Lung (tissue), 17 donors: ENCODE measurements at places on chromosomes 6 and 20. TPM values are rescaled to one million over a fixed set of nuclear protein-coding genes. Genes with fewer than 3 reads are reported as not detected.

AIG1 gene
- 29.6 TPM for total RNA-seq

PLCB1 gene
- 43.8 TPM for total RNA-seq

OPRM1 gene
- not detected for total RNA-seq

ULBP2 gene
- 2.4 TPM for total RNA-seq

TRIM31 gene
- 0.31 TPM for total RNA-seq

DNA sequence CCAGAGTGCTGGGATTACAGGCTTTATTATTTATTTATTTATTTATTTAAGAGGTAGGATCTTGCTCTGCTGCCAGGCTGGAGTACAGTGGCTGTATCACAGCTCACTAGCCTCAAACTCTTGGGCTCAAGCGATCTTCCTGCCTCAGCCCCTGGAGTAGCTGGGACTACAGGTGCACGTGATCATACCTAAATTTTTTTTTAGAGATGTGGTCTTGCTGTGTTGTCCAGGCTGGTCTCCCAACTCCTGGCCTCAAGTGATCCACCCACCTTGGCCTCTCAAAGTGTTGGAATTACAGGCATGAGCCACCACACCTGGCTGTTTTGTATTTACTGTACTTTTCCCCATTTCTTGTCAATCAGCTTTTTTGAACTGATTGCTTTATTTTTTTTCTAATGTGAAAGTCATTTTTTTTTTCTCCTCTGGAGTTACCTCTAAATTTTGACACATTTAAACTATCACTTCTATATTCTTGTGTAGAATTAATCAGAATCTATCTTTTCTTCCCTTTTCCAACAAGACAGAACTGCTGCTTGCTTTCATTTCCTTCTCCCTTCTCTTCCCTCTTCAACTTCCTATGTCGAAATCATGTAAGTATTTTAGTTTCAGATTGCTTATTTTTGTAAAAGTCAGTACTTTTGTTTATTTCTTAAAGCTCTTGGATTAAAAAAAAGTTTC is 12.0 kb downstream of the PANK2 start:
- DNase-seq, result peak; percentile 25
- H3K4me3 ChIP-seq, result no peak overlapping the region
- no peaks in the 10 kb centered on the region for H3K27me3 ChIP-seq
- H3K27ac ChIP-seq, result peak overlapping the region; percentile 31
- H3K36me3 ChIP-seq, result no peaks in the 10 kb centered on the region

GRCh38 chr6:154159126-154159525 is 120.1 kb downstream of the OPRM1 start:
- no peaks in the 10 kb centered on the region for H3K36me3 ChIP-seq
- no peak for DNase-seq
- H3K27me3 ChIP-seq, result no peaks in the 10 kb centered on the region
- peaks cover 7% of the 10 kb centered on the region for H3K4me1 ChIP-seq

DNA sequence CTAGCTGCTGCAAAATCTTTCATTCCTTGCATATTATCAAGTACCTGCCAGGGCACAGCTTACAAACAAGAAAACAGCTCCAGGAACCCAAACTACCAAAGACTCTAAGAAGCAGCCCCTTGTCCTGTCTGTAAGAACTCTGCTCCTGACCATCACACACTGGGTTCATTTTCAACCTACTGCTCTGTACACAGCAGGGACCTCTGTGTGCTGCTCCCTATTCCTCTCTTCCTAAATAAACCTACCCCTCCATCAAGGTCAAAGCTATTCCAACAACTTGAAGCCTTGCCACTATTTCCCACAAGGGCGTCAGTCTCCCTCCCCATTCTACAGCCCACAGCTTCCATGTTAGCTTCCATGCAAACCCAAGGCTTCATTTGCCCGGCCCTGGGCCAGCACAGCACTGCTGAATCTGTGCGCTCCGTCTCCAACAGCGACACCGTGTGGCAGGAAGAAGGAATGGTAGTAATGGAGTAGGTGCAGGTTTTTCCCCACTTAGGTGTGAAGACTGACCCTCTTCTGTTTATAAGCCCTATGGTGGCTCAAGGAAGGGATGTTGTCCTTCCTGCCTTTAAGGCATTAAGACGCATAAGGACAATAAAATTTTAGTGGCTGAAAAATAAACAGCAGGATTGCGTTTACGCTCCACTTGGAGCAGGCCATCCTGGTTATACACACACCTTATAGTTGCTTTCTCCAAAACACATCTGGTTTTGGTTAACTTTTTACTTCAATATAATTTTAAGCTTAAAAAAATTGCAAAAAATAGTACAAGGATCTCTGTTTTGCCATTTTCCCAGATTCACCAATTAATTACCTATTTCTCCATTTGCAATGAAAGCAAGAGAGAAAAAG is 115.2 kb upstream of the NXT1 start:
- no peaks in the 10 kb centered on the region for H3K27me3 ChIP-seq
- H3K36me3 ChIP-seq, result no peaks in the 10 kb centered on the region
- DNase-seq, result peak; percentile 63
- H3K4me1 ChIP-seq, result no peaks in the 10 kb centered on the region
- no peak overlapping the region for H3K27ac ChIP-seq

- H3K36me3 ChIP-seq, result no peaks in the 10 kb centered on the region
- DNase-seq, result no peak
- H3K4me1 ChIP-seq, result no peaks in the 10 kb centered on the region
- H3K27ac ChIP-seq, result no peak overlapping the region
- H3K27me3 ChIP-seq, result no peaks in the 10 kb centered on the region
These were observed 755.9 kb downstream of the KIF16B start for GRCh38 chr20:15817351-15817750.

GRCh38 chr6:159106627-159107241 is 61.9 kb upstream of the TAGAP start:
- peak; percentile 75 for DNase-seq
- no peak overlapping the region for H3K27ac ChIP-seq
- no peaks in the 10 kb centered on the region for H3K36me3 ChIP-seq

- H3K36me3 ChIP-seq, result no peaks in the 10 kb centered on the region
- H3K4me1 ChIP-seq, result no peaks in the 10 kb centered on the region
- H3K27ac ChIP-seq, result no peak overlapping the region
- no peak overlapping the region for H3K4me3 ChIP-seq
These were observed 39.6 kb upstream of the PRSS35 start for GRCh38 chr6:83472767-83473166.

DNA sequence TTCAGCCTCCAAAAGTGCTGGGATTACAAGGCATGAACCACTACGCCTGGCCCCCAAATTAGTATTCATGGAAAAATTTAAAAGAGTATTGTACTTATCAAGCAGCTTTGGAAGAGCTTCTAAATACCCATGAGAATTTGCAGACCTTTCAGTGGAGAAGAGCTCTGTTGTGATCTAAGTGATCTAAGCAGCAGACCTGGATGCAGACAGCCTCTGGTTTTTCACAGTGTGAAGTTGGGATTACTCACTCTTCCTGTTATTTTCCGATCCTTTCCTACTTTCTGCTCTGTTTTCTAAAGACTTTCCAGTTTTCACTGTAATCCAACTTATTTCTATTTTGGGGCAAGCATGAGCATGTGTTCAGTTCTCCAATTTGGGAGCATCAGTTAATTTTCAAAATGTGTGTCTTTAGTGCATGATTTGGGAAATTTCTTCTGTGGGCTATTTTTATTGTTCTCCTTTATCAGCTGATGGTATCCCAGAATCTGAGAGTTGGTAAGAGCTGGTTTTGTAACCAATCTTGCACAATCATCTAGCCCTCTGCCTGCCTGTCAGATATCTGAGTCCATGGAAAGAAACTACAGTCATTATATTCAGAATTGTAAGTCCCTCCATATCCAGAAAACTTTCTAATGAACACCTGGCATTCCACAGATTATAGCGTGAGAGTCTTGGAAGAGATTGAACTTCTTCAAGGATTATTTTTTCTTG is 207.7 kb upstream of the DTNBP1 start:
- no peak for DNase-seq
- no peaks in the 10 kb centered on the region for H3K36me3 ChIP-seq
- no peak overlapping the region for H3K4me3 ChIP-seq

- no peaks in the 10 kb centered on the region for H3K36me3 ChIP-seq
- H3K4me3 ChIP-seq, result no peak overlapping the region
- peaks cover 5% of the 10 kb centered on the region for H3K27me3 ChIP-seq
- H3K27ac ChIP-seq, result no peak overlapping the region
- no peaks in the 10 kb centered on the region for H3K4me1 ChIP-seq
These were observed 19.7 kb upstream of the TAGAP start for GRCh38 chr6:159064477-159064876.

GRCh38 chr20:20333866-20334265 is 34.0 kb upstream of the INSM1 start:
- H3K27ac ChIP-seq, result no peak overlapping the region
- H3K27me3 ChIP-seq, result no peaks in the 10 kb centered on the region
- DNase-seq, result no peak
- H3K4me1 ChIP-seq, result no peaks in the 10 kb centered on the region
- H3K4me3 ChIP-seq, result no peak overlapping the region

DNA sequence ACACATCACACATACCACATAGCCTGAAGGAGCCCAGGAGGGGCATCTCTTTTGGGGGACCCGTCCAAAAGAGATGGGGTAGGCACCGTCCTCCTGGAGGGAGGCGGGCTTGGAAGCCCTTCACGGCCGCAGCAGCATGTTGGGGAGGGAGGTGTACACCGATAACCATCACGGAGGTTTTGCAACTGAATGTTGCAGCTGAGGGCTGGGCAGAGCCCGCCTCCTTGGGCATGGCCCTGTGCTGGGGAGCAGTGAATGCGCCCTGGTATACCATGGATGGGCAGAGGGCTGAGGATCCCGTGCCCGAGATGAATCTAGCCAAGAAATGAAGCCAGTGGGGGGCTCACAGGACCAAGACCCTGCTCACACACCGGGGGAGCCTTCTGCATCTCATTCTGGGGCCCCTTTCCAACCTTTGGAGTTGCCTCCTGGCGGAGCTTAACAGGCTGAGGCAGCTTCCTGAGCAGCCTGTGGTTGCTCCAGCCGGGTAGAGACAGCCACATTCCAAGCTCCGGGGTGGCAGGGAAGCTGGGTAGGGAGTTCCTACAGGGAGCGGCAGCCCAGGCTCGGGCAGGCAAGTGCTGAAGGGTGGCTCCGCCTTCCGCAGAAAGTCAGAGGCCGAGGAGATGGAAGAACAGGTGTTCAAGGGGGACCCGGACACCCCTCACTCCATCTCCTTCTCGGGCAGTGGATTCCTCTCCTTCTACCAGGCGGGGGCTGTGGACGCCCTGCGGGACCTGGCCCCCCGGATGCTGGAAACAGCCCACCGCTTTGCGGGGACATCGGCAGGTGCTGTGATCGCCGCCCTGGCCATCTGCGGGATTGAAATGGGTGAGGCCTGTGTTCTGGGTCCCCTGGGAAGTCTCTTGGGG is at the start of gene PNPLA1:
Gene PNPLA1, plus strand, starts transcription at position 227 of the 872 bp plus-strand sequence. Its CDS starts 400 bp downstream, at position 627.
- H3K27ac ChIP-seq, result no peak within 1 kb of the TSS
- no peak within 1 kb of the TSS for H3K4me3 ChIP-seq
- DNase-seq, result no peak
- no peaks in the 10 kb centered on the region for H3K4me1 ChIP-seq
- no peaks in the 10 kb centered on the region for H3K27me3 ChIP-seq

DNA sequence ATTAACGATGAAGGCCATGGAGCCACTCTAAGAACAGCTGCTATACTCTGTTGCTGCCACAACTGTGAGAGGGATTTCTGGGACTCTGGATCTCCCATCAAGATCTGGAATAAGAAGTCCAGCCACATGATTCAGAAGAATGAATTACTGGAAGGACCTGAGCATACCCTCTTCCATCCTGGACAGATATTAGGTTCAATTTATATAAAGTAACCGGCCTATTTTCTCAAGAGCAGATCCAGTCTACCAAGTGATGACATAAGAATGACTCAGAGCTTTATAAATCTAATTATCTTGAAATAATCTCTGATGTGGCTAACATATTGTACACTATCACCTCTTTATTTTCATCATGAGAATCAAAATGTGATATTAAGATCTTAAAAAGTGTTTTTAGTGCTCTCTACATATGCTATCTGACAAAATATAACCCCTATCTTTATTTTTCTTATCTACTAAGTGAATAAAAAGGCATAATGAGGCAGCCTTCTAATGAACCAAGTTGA is 45.1 kb downstream of the COL9A1 start:
- H3K4me3 ChIP-seq, result no peak overlapping the region
- H3K36me3 ChIP-seq, result no peaks in the 10 kb centered on the region
- H3K27me3 ChIP-seq, result no peaks in the 10 kb centered on the region
- no peaks in the 10 kb centered on the region for H3K4me1 ChIP-seq

DNA sequence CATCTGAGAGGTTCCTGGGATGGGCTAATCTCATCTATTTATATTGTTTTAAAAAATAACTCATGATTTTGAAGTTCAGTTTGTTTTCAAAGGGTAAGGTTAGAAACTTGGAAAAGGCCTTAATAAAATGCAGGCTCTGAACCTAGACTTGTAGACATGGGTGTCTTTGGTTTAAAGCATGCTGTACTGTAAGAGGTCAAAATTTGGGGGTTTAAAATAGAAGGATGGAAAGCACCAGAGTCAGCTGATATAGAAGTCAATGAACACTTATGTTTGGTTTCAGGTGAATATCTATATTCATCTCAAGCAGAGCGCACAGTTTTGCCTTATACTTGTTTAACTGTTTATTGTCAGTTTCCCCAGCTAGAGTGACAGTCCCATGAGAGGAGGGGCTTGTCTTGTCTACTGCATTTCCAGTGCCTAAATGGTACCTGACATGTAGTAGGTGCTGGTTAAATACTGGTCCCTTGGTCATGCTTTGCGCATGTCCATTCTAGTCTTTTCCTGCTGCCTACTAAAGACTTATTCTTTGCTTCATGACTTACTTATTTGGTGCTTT is 112.3 kb upstream of the DTNBP1 start:
- H3K27me3 ChIP-seq, result no peaks in the 10 kb centered on the region
- no peak overlapping the region for H3K4me3 ChIP-seq
- no peak for DNase-seq
- H3K27ac ChIP-seq, result no peak overlapping the region
- H3K4me1 ChIP-seq, result no peaks in the 10 kb centered on the region

DNA sequence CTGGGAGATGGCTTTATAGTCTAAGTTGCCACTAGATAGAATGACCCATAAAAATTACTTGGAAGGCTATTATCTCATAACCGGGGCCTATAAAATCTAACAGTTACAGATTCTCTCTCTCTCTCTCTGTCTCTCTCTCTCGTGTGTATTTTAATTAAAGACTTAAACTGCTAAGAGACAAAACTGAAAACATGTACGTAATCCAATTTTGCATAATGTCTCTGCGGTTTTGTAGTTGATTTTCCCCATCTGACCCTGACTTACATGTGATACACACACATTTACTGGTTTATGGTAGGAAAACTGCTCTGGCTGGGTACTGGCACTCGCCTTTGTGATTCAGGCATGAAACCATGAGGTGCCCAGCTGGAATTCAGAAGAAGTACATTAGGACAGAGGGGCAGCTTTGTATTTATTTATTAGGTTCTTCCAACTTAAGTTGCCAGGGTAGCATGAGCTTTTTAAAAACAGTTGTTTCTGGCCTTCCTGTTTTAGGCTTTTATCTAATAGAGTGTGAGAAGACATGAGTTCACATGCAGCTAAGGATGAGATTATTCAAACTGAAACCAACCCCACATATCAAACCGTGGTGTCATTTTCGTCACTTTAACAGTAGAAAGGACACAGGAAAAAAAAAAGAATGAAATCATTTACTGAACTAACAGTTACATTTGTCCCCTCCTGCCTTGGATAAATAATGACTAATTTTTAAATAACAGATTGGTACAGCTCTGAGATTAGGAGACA is 182.5 kb downstream of the GMPR start:
- H3K36me3 ChIP-seq, result no peaks in the 10 kb centered on the region
- no peaks in the 10 kb centered on the region for H3K27me3 ChIP-seq
- H3K4me3 ChIP-seq, result no peak overlapping the region
- H3K27ac ChIP-seq, result no peak overlapping the region
- DNase-seq, result peak; percentile 44
- H3K4me1 ChIP-seq, result peaks cover 15% of the 10 kb centered on the region
